Activated T-helper 1 cell treated with anti-CD3 and anti-CD28 coated beads, Interleukin-12 subunit alpha, Interleukin-12 subunit beta, Interleukin-2, Interleukin-4 antibody, amounts not matched to agents 30 ng/mL and 10 ng/mL and 1 ng/mL, durations not matched to agents 14 hours and 24 hours and 36 hours (primary cell): ENCODE measurements at places on chromosomes 1 and 21. TPM values are rescaled to one million over a fixed set of nuclear protein-coding genes. Genes with fewer than 3 reads are reported as not detected.

DNA sequence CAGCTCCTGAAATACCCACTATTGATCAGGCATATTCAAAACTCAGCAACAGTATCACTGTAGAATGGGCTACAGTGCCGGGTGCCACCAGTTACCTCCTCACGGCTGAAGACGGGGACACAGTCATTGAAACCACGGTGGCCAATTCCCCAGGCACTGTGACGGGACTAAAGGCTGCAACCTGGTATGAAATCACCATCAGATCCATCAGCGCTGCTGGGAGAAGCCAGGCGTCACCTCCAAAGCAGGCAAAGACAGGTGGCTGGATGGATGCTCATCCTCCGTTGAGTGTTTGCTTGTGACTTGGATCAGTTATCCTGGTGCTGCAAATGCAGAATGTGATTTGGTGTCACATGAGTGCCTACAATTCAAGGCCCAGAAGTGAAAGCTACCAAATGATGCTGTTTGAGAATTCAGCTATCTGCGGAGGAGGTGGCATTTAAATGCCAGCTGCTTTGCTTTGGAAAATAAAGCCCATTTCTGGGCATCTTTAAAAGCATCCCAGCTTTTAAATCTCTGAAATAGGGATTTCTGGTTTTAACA lies 5.1 kb downstream of the FNDC7 start:
- DNase-seq = no peak

DNA sequence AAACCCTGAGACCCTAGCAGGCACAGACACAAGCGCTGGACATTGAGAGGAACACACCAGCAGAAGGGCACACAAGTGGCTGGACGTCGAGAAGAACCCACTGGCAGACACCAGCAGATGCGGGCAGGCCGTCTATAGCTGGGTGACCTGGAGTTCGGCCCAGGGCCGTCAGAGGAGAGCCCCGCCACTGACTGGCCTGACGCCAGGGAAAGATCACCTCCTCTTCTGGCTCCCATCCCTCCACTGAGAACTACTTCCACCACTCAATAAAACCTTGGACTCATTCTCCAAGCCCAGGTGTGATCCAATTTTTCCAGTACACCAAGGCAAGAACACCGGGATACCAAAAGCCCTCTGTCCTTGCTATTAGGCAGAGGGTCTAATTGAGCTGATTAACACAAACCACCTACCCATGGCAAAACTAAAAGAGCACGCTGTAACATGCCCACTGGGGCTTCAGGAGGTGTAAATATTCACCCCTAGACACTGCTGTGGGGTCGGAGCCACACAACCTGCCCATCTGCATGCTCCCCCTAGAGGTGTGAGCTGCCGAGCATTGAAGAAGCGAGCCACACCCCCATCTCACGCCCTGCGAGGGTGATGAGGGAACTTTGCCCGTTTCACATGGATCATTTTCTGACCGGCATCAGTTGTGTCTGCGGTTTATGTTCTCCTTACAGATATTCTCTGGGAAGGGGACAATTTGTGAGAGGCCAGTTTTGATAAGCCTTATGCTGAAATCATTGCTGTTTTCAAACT lies 104.8 kb downstream of the HLX start:
- DNase-seq = no peak

DNA sequence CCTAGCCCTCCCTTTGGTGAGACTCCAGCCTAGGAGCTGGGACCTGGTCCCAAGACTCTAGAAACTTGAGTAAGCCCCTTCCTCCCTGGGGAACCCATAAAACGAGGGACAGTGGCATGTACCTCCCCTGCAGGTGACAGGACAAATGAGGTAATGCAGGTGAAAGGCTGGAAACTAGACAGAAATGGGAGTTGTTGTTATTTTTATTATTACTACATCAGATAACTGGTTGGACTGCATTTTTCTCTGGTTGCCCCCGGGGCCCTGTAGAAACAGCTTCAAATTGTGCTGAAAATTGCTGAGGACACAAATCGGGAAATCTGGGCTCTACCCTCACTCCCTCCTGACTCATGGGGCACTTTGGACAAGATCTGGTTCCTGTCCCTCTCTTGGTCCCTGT lies 132.3 kb upstream of the WNT4 start:
- no peak for DNase-seq

- no peak for DNase-seq
Measured at GRCh38 chr1:41097105-41097504, 75.6 kb upstream of the SLFNL1 start.

Gene TESK2
- 1.4 and 1.6 TPM in 2 replicates for total RNA-seq

Gene LINGO4
- total RNA-seq = 0.07 and 0.10 TPM in 2 replicates

Gene OR2L13
- not detected in 2 replicates for total RNA-seq

Gene HTR6
- total RNA-seq = not detected in 2 replicates

Gene LCE1A
- total RNA-seq = not detected in 2 replicates

Gene SGIP1
- not detected in 2 replicates for total RNA-seq
